ENCODE measurements at places on chromosomes 13 and 19.

- DNase-seq, result no peak
Measured at GRCh38 chr13:106362707-106363106, 172.8 kb downstream of the EFNB2 start.

- DNase-seq, result no peak
Measured at GRCh38 chr13:49874430-49874829, 61.7 kb downstream of the SPRYD7 start.

- no peak for DNase-seq
Measured at GRCh38 chr13:68292601-68293000, 1062.5 kb upstream of the PCDH9 start.

GRCh38 chr19:18756896-18757295 lies 34.2 kb downstream of the COMP start:
- no peak for DNase-seq

DNA sequence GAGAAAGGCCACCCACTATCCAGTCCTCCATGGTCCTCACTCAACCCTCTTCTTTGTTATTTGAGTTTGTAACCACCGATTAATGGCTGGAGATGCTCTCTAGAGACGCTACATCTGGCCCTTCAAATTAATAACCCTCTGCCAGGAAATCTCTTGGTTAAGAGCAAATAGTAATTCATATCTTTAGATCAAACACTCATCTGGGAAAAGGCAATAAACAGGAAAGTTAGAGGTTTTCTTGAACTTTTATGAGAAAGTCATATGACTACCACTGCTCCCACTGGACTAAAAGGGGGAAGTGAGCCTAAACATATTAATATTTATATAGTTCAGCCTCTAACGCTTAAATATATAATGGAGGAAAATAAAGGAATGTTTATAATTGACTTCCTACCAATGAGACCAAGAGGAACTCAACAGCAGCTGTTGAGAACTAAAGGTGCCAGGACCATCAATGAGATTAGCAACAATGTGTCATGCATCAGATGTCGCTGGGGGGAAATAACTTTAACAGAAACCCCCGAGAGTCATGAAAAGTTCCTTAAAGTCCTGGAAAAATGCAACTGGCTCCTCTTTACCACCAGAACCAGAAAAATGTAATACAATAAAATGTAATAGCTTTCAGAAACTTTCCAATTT lies 2.7 kb downstream of the TBC1D4 start:
- DNase-seq, result no peak

- DNase-seq, result no peak
Measured at GRCh38 chr13:84088996-84089395, 206.7 kb upstream of the SLITRK1 start.

GRCh38 chr19:39411832-39412099 lies 703 bp upstream of the PLEKHG2 start:
- peak; percentile 94 for DNase-seq

- no peak for DNase-seq
Measured at GRCh38 chr13:66237411-66238062, 992.6 kb downstream of the PCDH9 start.

DNA sequence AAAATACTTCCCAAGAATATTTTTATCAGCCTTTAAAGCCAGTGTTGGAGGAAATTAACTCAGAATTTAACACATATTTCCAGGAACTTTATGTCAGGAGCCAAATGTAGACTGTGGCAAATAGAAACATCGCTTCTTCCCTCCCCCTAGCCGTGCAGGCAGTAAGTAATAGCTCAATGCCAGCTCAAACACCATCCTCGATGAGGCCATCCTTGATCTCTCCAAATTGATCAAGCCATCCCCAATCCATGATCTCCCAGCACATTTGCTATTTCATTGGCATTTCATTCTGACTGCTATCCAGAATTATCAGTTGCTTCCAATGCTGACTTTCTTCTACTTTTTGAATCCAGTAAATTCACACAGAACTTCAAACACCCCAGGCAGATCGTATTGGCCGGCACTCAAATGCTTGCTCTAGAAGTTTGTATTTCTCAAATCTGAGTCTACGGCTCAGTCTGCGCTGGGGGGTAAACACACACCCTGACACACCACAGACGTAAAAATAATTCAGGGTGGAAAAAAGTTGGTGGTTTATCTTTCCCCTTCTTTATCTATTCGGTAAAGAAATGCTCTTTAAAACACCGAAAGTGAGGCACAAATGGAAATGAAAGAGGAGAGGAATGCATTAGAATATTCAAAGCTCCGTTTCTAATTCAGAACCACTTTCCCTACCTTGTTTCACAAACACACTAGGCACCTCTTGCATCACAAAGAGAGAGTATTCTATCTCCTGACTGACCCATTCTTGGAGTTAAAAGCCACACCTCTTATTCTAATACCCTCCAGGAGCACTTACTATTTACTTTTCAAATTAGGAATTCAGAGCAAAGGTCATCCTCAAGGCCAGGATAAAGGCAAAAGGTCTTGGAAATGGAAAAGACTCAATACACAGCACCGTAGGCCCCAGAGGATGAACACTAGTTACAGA lies 991 bp downstream of the OBI1 start:
- DNase-seq, result peak; percentile 20

GRCh38 chr13:52161181-52161646 lies 1.8 kb upstream of the NEK3 start:
- no peak for DNase-seq

GRCh38 chr13:36536546-36536945 lies 104.3 kb downstream of the CCNA1 start:
- DNase-seq, result no peak

- no peak for DNase-seq
Measured at GRCh38 chr13:39250440-39250839, 212.2 kb downstream of the NHLRC3 start.

- no peak for DNase-seq
Measured at GRCh38 chr19:35559781-35560180, 3.7 kb downstream of the ATP4A start.

- DNase-seq, result no peak
Measured at GRCh38 chr19:33737681-33738371, 58.8 kb upstream of the KCTD15 start.

GRCh38 chr19:6062961-6063575 lies 47.2 kb downstream of the RFX2 start:
- no peak for DNase-seq

DNA sequence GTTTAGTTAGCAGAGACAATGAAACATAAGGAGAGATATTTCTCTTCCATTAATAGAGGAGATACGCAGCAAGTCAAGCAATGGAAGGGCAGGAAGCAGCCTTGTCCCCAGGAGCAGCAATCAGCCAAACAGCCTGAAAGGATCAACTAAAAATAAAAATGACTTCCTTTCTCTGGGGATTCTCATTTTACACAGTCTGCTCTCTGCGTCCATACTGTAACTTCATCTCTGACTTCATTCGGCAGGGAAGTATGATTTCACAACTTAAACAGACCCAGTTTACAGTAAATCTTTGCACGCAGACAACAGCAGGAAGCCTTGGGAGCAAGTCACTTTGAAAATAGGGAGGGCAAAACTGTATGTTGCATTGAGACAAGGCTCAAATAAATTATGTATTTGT lies 826.7 kb downstream of the DIAPH3 start:
- no peak for DNase-seq

- DNase-seq, result no peak
Measured at GRCh38 chr19:11031421-11032070, 57.7 kb upstream of the LDLR start.

GRCh38 chr19:48928164-48929025 lies 5.1 kb upstream of the DHDH start:
- DNase-seq, result no peak

GRCh38 chr13:36329361-36329760 lies 16.8 kb downstream of the SPART start:
- DNase-seq, result no peak

DNA sequence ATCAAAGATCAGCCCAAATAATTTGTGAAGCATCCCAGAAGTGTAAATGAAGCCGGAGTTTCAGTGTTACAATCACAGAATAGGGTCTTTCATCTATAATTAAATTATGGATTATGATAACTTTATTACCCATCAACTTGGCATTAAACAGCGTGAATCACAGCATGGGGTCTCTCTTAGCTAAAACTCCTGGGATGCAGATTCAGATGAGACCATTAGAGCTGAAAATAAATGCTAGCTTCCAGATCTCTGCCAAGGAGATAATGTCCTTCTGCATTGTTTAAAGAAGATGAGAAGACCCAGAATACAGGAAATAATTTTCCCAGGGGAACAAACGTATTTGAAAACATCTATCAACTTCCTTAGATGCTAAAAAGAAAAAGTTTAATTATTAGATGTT lies 546.0 kb upstream of the PCDH9 start:
- no peak for DNase-seq

DNA sequence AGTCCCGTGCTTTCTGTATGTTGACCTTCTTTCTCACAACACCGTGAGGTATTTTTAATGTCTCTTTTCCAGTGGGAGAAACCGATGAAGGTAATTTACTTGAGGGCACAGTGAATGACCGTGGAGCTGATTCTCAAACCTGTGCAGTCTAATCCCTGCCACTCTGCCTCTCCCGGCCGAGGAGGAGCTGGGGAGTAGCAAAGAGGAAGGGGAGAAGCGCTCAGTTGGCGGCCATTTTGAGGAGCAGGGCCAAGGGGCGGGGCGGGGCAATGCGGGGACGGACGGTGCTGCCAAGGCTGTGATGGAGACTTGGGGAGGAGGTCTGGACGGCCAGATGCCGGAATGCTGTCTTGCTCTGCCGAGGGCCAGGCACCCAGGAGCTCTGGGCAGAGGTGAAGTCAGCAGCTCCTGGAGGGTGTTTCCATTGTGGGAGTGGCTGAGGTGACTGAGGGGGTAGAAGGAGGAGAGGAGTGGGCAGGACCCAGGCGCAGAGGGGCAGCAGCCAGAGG lies 12.4 kb upstream of the RANBP3 start:
- no peak for DNase-seq

GRCh38 chr19:54201172-54201701 lies 579 bp downstream of the RPS9 start:
- no peak for DNase-seq

DNA sequence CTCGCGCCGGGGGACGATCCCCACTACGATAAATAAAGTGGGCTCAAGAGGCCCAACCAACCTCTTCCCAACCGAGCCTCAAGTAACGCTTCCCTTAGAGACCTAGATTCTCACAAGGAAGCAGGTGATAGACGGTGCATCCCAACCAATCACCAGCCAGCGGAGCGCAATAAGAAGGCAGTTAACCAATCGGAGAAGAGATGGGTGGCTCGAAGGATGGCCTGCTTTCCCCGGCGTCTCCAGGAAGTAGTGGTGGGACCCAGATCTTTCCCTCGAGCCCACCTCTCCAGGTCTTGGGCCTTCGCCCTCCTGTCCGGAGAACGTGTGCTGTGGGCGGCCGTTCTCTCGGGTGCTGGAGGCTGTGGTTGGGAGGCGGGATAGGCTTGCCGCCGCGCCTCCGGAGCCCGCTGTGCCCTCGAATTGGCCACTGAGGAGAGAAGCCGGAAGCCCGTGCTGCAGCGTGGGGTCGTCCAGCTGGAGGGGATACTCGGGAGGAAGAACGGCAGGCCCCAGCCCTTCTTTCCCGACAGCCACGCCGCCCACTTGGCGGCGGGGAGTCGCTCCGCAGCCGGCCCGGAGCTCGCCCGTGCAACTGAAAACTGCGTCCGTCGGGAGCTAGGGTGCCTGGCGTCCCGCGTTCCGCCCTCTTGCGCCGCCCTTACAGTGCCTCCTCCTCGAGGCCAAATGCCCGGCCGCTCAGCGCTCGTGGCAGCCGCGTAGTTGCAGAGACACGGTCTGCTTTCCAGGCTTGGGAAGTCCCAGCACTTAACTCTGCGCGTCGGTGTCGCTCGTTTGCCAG lies at the start of gene RNF6:
TSS of gene RNF6 (minus strand) at position 594 of the 799 bp plus-strand sequence. CDS start 2,665 bp downstream, outside the sequence.
- peak; percentile 95 for DNase-seq

DNA sequence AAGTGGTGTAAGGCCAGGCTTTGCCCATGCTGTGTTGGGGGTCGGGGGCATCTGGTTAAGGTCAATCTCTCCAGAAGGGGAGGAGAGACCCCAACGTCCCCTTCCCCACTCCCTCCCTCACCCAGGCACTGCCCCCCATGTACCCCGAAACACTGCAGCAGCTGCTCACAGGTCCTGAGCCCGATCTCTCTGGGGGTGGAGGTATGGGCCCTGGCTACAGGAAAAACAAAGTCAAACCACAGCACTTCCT lies 10.2 kb downstream of the CAPN12 start:
- no peak for DNase-seq

GRCh38 chr19:7833225-7834099 lies 3.4 kb downstream of the EVI5L start:
- DNase-seq, result peak; percentile 44

DNA sequence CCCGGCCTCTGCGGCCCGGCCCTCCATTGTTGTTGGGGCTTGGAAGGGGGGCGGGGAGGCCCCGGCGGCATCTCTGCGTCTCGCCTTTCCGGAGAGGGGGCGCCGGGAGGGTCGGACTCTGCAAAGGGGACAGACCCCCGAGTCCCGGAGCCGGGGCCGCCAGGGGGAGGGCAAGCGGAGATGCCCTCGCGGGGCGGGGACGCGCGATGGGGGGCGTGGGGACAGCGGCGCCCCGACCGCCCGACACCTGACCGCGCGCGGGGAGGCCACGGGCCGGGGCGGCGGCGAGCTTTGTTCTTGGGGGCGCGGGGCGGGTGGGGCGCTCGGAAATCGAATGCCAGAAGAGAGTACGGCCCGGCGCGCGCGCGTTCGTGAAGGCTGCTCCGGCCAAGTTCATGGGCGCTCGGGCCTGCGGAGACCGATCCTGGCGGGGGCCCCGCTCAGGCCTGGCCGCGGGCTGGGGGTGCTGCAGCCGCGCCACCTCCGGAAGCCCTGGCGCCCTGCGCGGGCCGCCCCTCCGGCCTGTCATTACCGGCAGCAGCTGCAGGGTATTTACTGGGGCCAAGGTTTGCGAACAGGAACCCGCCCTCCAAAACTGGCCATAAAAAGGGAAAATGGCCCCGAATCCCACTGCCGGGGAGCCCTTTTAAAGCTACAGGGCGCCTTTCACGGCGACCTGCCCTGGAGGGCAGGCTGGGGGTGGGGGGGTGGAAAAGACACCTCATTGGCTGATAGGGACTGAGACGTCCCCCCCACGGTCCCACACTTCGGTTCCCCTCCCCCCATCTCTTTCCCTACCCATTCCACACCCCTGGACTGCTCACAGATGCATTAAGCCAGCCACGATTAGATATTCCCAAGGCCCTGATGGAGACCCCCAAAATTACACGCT lies 11.1 kb upstream of the NANOS3 start:
- DNase-seq, result no peak
